8988T (cell line): ENCODE measurements at places on chromosomes 1 and 21.

GRCh38 chr1:155794605-155795245, 62.3 kb downstream of the GON4L start:
- no peak for DNase-seq

GRCh38 chr1:181206979-181207790, 118.7 kb downstream of the IER5 start:
- no peak for DNase-seq

DNA sequence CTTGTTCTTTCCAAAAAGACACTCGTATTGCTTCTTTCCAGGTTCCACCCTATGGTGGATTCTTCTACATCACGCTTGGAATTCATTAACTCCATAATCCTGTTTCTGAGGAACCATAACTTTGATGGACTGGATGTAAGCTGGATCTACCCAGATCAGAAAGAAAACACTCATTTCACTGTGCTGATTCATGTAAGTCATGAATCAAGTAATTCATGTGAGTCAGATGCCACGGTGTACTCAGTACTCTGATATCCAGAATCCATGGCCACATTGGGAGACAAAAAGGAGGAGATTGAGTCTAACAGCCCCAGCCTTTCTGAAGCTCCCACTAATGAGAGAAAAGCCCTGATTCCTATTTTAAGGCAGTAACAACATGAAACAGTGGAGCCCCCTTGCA, 7.4 kb downstream of the CHI3L2 start:
- DNase-seq: no peak

GRCh38 chr1:68620571-68620970, 123.7 kb upstream of the DEPDC1 start:
- DNase-seq: no peak

GRCh38 chr1:226638608-226639007, 90.0 kb downstream of the STUM start:
- no peak for DNase-seq

GRCh38 chr1:63928186-63929105, 154.6 kb downstream of the ROR1 start:
- no peak for DNase-seq

DNA sequence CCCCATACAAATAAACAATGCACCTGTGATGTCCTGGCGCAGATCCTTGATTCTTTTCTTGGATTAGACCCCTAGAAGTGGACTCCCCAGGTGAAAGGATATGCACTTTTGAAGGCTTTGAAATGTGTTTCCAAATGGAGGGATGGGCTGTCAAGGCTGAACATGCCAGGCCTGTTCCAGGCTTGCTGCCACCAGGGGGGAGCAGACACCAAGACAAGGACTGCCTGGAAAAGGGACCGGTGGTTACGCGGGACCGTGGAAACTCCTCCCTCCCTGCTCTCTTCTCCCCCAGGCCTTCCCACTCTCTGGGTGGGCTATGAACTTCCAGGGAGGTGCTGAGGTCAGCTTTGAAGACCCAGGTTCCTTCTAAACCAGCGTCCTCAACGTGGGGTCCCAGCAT, 12.7 kb downstream of the C1QB start:
- DNase-seq: peak; percentile 57

DNA sequence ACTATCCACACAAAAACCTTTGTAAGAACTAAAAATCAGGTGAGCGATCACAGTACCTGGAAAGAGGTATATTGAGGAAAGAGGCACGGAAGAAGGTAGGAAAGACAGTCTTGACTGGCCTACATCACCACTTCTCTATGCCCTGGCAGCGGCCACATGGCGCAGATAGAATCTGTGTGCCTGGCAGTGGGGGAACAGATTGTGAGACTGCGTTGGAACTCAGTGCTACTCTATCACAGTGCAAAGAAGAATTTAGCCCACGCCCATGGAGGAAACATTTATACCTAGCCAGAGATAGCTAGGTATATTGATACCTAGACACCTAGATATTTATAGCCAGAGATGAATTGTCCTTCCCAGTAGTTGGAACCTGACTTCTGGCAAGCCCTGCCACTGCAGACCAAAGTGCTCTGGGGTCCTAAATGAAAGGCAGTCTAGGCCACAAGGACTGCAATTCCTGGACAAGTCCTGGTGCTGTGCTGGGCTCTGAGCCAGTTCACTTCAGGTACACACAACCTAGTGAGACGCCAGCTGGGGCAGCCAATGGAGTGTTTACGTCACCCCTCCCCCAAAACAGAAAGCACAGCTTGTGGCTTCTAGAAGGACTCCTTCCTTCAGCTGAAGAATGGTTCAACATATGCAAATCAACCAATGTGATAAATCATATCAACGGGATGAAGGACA, 51.9 kb downstream of the DHX9 start:
- no peak for DNase-seq
